ENCODE measurements at places on chromosomes 3 and 15.

DNA sequence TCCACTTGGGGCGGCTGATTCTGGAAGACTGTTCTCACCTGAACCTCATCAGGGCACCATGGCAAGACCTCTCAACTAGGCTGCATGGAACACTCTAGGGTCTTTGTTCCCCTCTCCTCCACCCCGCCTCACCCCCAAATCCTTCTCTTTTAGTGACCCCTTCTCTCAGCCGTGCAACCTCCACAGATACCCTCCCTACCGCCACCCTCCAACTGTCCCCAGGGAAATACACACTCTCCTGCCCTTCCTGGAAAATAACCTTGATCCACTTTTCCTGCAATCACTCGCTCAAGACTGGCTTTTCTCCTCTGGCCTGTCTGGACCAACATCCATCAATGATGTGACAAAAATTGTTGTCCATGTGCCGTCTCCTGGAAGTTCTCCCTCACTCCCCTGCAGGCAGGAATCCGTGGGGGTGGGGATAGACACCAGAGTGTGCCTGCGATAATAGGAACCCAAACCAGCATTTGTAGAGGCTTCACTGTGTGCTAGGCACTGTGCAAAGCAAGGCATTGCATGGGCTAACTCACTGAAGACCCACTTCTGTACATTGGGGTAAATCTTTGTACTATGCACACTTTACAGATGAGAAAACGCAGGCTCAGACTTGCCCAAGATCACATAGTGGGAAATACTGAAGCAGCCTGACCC, 160.1 kb upstream of the UBE2E1 start:
- DNase-seq: no peak

DNA sequence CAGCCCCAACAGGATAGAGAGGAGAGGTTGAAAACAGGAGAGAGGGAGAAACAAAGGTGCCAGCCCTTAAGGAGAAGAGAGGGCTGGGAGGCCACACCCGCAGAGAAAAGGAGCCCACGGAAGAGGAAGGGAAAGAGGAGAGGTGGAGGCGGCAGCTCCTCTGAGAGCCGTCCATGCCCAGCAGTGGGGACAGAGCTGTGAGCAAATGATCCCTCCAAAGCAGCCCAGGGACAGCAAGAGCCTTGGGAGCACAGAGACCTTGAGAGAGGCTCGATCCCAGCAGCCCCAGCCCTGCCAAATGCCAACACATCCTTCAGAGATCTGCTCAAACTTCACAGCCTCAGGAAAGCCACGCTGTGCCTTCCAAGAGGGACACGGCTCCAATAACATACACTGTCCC, 66.7 kb upstream of the CORO2B start:
- DNase-seq: no peak

DNA sequence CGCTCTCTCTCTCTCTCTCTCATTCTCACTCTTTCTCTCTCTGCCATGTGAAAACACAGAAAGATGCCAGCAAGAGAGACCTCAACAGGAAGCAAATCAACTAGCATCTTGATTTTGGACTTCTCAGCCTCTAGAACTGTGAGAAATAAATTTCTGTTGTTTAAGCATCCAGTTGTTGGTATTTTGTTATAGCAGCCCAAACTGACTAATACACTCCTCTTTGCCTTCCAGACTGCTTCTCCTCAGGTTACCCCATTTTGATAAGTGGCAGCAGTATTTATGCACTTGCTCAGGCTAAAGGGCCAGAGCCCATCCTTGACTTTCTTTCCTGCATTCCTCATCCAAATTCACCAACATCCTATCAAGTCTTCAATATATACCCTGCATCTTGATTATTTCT, 76.6 kb upstream of the NANOGP8 start:
- DNase-seq: no peak

- no peak for DNase-seq
Measured at GRCh38 chr3:115275896-115276295, 128.8 kb upstream of the ZBTB20 start.

DNA sequence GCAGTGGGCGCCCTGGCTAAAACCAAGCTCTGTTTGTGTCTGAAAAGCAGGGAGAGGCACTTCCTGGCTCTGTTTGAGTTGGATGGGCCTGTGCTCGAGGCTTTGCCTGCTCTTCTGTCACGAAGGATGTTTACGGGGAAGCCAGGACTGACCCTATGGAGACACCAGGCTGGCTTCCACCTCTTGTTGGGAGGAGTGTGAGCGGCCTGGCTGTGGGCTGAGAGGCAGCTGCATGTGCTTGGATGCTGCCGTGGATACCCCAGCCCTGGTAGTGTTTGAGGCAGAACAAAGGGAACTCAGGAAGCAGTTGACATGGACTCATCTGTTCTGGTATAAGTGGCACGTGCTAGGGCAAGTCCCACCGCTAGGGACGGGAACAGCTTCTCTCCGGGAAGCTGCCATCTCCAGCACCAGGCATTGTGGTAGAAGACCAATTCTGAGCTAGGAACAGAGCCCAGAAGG, 17.6 kb upstream of the SLC41A3 start:
- DNase-seq: no peak

- no peak for DNase-seq
Measured at GRCh38 chr3:9497821-9498565, 55.6 kb downstream of the LHFPL4 start.

DNA sequence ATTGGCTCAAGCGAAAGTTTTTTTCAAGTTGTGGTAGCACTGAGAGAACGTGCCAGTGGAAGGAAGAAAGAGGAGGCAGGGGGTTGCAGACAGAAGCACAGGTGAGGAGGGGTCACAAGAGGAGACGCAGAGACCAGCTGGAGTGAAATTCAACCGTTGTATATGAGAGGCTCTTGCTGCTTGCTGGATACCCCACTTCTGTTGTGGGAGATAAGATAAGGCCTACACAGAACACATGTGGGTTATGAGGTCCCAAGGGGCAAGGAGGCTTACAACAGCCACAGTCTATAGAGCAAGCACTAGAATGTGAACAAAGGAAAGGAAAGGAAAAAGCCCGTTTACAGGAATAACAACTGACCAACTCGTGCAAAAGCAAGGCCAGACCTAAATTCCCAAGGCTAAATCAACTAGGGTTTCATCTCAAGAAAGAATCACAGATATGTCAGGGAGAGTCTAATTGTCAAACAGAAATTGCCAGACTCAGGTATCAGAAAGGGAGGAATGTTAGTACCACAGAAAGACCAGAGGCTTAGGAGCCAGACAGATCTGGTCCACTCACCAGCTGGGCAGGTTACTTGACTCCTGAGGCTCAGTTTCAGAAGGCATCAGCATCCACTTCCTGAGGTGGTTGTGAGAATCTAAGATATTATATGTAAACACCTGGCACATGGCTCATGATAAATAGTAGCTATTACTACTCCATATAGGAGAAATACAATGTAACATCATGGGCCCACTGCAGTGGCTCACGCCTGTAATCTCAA, 60.9 kb downstream of the MSL2 start:
- no peak for DNase-seq

DNA sequence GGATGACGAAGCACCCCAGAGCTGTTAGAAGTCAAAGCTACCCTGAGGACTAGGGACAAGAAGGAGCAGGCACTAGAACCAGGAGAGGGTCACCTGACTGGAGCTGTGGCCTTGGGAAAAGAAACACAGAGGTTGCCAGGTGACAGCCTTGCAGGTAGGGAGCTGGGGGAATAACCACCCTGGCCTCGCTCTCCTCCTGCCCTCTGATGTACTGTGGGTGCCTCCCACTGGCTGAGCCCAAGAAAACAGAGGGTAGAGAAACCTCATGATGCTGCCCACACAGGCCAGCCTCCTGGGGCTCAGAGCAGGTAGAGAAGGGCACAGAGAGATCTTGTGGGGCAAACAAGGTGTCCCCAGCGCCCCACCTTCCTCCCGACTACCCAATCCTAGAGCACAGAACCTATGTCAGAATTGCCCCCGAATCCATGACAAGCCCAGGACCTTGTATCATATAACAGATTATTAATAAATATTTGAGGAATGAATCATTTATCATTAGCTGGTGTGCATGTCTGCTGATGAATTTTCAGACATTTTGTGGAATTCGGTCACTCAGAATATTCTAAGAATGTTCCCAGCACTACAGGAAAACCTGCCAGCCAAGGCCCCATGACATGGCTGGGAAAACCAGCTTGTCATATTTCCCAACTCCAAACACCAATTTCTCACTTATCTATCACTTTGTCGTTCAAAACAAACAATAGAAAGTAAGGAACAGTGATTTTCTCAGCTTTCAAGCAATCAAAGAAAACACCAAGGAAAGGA, 59.8 kb upstream of the MEX3B start:
- DNase-seq: no peak

DNA sequence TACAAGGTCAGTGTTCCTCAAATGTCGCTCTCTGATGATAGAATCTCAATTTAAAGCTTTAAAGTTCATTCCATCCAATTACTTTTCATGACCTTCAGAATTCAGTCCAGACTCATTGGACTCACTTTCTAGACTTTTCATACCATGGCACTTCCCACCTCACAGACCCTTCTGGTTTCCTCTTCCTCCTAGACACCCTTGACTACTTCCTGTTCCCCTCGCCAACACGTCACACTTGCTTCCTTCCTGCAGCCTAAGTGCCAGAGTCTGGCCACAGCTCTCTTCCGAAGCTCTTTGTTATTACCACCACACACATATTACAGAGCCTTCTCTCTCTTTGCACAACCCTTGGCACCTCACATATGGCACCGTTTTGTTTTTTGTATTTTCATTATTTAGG, 59.1 kb upstream of the UMPS start:
- no peak for DNase-seq

DNA sequence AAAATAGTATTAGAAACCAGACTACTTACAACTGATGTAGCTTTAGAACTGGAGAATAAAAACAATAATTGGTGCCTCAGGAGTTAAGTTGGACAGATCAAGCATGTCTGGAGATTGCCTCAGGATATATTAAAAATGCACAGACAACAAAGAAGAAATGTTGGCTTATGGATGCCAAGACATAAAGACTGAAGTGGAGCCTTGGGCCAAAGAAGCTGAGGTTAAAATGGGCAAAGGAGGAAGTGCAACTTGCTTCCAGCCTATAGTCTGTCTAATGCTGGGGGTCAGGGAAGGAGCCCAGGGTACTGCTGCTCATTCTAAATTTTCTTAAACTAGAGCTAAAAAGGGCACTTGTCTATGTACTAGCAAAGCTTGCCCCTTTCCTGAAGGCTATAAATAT, 77.5 kb downstream of the ESYT3 start:
- no peak for DNase-seq

DNA sequence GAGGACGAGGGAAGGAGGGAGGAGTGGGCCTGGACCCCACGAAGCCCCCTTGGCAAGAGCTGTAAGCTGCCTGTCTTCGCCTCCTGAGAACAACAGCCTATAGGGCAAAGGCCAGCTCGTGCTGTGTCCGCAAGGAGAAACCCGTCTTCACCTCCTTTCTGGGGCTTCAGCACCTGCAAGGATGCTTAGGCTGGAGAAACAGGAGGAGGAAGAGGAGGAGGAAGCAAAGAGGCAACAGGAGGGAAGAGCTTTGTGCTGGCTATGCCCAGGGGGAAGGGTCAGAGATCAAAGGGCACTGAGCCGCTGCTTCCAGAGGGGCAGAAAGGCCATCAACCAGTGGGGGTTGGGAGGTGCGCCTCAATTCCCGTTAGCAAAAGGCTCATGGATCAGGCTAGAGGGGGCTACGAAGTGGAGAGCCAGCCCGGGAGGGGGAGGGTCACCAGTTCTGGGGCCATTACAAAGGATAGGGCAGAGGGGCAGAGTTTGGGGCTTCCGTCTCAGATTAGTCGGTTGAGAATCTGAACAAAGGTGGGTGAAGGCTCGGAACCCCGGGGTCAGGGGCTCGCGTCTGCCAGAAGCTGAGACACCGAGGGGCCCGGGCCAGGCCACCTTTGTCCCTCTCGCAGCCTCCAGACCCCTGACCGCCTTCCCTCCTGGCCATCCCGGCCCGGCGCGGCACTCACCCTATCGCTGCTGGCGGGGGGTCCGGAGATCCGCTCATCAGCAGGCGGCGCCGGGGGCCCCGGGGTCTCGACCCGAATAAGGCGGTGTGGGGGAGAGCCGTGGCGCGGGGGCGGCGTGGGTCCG, 792 bp downstream of the SHF start:
- DNase-seq: no peak

- DNase-seq: no peak
Measured at GRCh38 chr15:91929509-91929908, 76.0 kb downstream of the SLCO3A1 start.

Measured in stimulated activated CD4-positive, alpha-beta T cell treated with anti-CD3 and anti-CD28 coated beads, Interleukin-4, amount 100 ng/mL, for 1 hour (primary cell).